ENCODE measurements at places on chromosomes 16 and 17.

GRCh38 chr16:87836346-87836843, 32.9 kb downstream of the SLC7A5 start:
- no peak for DNase-seq

DNA sequence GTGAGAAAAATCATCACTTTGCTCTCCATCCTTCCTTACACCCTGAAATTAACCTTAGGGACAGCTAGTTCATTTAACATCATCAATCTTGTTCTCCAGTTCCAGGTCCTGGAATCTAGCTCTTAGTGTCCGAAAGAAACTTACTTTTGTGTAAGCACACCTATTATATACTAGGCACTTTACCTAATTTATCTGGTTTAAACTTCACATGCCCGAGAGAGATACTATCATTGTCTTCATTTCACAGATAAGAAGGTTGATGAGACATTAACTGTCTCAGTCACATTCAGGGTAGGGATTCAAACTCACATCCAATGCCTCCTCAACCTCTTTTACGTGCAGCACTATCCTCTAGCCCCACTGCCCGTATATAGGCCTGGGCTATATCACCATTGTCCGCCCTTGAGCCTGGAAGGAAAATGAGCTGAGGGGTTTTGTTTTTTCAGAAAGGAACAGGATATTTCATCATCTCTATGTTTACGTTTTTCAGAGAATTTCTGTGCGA, 501 bp upstream of the AP2B1 start:
- DNase-seq = no peak

DNA sequence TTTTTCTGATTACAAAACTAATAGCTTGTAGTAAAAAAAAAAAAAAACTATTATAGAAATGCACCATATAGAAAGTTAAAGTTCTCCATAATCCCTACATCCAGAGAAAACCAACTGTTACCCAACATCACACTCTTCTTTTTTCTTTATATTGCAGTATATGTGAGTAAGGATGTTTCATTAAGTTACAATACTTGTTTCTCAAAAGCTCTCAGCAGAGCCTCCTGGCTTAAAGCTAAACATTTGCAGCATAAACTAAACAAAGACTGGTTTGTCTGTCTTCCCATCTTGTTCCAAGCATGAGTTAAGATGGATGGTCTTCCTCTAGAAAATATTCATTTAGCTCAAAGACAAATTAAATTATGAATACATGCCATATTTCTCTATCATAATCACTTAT, 25.2 kb downstream of the GRB2 start:
- no peak for DNase-seq

DNA sequence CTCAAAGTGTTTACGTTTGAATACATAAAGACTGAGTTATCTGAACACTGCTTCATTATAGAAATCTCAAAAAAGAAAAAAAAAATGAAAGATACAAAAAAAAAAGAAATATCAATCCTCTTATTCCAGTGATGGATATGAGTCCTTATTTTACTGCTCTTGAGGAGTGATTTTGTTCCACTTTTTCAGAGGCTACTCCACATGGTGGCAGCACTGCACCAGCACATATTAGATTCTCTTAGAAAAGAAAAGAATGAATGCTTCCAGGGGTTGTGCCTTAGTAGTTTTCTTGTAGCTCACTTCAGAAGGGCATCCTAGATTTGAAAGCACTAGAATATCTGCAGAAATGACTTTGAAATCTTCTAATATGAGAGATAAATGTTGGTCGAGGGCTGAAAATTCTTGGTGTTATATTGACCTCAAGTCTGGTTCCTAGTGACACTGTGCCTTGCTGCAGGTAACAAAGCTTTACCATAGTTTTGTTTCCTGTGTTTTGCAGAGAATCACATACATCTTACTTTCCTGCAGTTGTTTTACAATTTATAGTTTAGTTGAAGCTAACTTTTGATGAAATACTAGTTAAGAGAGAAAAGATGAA, 25.9 kb downstream of the AP2B1 start:
- peak; percentile 16 for DNase-seq

GRCh38 chr17:44952946-44953475, 5.4 kb upstream of the KIF18B start:
- DNase-seq = no peak

DNA sequence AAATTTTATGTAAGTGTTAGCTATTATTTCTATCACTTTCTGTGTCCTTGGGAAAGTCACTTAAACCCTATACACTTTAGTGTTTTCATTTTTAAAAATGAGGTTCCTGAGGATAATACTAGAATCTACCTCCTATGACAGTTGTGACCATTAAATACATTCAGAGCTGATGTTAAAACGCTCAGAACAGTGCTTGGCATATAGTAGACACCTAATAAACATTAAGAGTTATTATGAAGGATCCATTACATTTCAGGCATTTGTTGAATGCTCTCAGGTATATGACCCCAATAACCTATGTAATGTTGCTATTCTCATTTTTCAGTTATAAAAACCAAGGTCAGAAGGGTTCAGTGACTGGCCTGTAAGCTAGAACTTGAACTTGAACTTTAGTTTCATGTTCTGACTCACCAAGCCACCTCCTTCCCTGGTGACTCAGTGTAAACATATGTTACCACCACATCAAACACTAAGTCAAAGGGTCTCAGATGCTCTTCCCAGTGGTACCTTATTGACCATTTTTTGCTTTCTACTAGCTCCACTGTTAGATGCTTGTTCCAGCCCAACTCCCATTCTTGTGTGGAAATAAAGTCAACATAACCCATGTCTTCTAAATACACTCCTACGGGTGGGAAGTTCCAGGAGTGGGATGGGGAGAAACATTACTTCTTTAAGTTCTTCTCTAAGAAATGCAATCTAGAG, 47.6 kb downstream of the HSD17B2 start:
- no peak for DNase-seq

DNA sequence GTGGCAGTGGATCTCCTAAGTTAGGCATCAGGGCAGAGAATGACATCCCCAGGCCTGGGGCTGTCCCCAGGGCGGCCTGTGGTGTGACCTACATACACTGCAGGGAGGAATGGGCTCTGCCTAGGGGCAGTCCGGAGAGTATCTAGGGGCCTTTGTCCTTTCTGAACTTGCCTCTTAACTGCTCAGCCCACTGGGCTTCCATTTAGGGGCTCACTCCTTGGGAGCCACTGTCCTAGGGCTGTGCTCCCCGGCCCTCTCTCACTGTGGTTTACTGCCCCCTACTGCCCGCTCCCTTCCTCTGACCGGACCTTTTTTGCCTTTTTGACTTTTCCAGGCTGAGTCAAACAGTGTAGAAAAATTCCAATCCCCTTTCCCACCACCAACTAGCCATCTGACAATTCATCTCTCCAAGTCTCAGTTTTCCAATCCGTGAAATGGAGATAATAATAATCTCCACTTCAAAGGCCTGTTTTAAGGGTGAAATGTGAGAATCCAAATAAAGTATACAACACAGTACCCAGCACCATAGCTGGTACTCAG, 66.8 kb downstream of the DNAH3 start:
- DNase-seq = peak; percentile 27

GRCh38 chr16:88472069-88472468, 19.0 kb downstream of the ZFPM1 start:
- no peak for DNase-seq

- no peak for DNase-seq
These were observed 102.6 kb downstream of the NTN1 start for GRCh38 chr17:9123594-9124553.

DNA sequence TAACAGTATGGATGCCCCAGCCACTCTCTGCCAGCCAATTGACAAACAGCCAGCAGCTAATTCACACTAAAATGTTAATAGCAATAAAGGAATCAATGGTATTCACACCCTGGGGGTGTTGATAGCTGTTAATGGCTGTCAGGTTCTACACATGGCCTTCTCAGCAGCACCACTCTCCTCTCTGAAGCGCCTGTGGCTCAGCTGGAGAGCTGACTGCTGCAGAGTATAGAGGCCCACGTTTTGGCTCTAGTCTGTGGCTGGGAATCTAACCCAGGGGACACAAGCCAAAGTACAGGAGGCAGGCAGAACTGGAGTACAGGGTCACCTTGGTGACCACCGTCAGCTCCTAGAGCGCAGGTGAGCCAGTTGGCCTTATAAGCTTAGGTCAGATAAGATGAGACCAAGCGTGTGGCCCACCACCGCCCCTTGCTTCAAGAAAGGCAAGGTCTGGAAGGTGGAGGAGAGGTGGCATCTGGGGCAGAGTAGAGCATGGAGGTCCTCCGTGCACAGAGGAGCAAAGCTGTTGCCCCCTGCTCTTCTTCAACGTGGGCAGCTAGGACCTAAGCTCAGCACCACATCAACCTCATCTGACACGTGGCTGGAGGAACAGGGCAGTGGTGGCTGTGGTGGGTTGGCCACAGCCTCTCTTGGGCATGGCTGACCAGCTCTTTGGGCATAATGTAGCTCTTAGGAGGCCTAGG, 25.4 kb downstream of the CCR7 start:
- DNase-seq = no peak

GRCh38 chr17:13788385-13788784, 186.7 kb upstream of the HS3ST3A1 start:
- no peak for DNase-seq

DNA sequence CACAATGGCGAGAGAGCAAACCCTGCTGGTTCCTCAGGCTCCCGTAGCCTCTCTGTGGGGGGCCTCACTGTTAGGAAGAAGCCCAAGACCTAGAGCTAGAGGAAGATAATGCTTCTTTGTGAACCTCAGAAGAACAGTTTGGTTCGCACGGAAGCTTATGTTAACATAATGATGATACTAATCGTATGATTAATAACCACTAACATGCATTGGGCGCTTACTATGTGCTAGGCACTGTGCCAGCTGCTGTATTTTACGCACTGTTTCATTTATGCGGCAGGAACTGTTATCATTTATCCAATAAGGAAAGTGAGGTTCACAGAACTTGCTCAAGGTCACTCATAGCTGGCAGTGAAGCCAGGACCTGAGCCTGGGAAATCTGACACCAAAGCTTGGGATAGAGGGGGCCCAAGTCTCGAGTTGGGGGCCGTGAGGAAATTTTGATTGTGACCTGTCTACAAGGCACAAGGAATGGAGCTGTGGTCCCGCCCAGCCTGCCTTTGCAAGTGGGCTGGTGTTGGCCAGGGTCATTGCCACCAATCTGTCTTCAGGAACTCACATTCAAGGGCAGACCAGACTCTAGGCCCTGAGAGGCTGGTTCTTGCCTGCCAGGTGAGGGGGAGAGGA, 6.8 kb downstream of the PRCD start:
- no peak for DNase-seq

DNA sequence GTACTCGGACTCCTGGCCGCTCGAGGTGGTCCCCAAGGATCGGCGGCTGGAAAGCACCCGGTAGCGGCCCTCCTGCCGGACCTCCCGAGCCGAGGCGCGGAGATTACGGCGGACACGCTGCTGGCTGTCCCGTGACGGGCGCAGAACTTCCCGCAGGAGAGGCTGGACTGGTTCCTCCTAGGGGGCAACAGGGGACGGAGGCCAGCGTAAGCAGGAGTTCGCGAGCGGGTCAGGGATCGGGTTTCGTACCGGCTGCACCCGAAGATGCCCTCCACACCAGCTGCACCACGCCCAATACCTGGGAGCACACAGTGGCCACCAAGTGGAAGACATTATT, 341 bp downstream of the SLC7A6OS start:
- DNase-seq = no peak

- DNase-seq = no peak
These were observed 385.9 kb downstream of the WWOX start for GRCh38 chr16:78485188-78485916.

DNA sequence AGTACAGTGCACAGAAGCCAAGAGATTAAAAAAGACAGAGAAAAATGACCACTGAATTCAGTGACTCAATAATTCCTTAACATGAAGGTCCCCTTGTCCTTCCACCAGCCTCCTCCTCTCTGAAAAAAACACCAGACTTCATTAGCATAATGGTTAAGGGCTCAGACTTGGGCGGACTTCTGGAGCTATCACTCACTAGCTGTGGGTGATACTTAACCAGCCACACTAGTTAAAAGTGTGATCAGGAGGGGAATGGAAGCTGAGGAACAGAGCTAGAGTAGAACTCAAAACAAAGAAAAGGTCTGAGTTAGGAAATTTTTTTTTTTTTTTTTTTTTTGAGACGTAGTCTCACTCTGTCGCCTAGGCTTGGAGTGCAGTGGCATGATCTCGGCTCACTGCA, 23.2 kb downstream of the ZNF652 start:
- DNase-seq = no peak

DNA sequence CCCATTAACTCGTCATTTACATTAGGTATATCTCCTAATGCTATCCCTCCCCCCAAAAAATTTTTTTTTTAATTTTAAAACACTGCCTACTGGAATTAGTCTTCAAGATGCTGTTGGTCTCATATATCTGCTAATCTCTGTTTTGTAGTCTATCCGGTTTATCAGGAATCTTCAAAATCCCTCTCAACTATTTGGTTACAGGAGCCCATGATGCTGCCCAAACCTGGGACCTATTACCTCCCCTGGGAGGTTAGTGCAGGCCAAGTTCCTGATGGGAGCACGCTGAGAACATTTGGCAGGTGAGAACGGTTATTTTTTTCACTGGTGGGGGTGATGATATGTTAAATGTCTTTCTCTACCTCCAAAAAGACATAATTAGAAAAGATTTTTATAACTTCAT, 6.9 kb downstream of the TEN1 start:
- no peak for DNase-seq

- no peak for DNase-seq
These were observed 77.4 kb downstream of the ANKFN1 start for GRCh38 chr17:56230660-56231059.

- DNase-seq = no peak
These were observed 93.0 kb upstream of the RPL38 start for GRCh38 chr17:74110467-74110866.

DNA sequence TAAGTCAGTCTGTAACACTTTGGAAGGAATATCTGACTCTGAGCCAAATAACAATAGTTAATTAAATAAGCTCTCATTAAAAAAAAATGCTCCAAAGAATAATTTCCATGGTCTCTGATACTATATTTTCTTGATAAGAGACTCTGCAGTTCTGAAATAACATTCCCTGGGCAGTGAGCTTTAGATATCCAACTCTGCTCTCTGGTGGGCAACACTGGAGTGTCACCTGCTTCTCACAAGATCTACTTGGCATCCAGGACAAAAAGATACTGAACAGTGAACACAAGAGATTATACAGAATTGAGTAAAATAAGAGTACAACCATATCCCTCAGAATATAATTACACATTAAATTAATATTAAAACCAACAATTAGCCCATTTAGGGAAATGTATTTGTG, 13.7 kb downstream of the BLMH start:
- no peak for DNase-seq

All from T-helper 1 cell (primary cell).